ENCODE measurements at places on chromosomes 11 and 22.

DNA sequence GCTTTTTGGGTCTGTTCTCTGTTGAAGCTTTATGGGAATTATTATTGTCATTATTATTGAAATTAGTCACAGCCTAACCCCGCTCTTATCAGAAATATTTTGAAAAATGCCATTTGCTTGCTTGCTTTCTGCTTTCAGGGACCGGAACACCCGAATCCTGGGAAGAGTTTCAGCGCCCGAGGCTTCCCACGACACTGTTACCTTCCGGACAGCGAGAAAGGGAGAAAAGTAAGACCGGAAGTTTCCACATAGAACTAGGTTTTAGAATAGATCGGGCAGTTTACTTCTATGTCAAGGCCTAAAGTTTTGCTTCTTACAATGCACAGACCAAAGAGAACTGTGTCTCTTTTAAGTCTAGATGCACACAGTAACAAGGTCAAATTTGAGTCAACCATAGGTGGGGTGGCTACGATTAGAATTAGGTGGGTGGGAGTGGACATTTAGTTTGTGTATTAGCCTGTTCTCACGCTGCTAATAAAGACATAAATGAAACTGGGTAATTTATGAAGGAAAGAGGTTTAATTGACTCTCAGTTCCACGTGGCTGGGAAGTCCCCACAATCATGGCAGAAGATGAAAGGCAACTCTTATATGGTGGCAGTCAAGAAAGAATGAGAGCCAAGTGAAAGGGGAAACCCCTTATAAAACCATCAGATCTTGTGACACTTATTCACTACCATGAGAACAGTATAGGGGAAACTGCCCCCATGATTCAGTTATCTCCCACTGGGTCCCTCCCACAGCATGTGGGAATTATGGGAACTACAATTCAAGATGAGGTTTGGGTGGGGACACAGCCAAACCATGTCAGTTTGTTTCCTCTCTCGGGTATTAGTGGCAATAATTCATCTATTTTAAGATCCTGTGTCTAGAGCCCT is 12.9 kb downstream of the MPEG1 start:
- DNase-seq, result no peak

- no peak for DNase-seq
Observed at GRCh38 chr11:86804951-86805350, 4.6 kb downstream of the PRSS23 start.

DNA sequence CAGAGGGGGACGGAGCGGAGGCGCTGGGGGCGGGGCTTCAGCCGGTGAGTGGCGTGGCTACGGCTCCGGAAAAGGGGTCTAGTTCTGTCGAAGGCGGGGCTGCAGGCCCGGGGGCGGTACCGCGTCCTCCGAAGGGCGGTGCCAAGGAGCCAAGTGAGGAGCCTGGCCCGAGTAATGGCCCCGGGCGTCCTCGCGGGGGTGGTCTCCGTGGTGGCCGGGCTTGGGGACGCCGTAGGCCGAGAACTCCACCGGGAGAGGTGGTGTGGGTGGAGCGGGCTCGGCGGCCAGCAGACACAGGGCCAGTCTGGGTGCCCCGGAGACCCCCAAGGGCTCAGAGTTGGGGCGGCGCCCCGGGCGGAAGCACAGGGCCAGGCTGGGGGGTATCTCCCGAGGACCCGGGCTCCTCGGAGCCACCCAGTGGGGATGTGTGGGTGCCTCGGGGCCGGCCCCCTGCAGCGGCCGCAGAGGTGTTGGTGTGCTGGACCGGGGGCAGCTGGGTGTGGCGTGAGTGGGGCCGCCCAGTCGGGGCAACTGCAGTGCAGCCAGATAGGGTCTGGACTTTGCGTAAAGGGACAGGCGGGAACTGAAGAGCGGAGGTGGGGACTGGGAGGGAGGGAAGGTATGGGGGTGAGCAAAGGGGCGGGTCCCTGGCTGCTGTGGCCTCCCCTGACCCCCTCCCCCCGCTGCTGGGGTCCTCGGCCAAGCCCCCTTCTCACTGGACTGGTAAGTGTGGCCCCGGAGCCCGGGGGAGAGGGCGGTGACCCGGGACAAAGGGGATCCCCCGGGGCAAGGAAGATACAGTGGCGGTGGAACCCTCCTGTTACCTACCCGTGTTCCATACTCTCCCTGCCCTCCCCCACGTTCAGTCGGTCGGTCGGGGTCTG is 838 bp downstream of the FKBP2 start:
- no peak for DNase-seq

DNA sequence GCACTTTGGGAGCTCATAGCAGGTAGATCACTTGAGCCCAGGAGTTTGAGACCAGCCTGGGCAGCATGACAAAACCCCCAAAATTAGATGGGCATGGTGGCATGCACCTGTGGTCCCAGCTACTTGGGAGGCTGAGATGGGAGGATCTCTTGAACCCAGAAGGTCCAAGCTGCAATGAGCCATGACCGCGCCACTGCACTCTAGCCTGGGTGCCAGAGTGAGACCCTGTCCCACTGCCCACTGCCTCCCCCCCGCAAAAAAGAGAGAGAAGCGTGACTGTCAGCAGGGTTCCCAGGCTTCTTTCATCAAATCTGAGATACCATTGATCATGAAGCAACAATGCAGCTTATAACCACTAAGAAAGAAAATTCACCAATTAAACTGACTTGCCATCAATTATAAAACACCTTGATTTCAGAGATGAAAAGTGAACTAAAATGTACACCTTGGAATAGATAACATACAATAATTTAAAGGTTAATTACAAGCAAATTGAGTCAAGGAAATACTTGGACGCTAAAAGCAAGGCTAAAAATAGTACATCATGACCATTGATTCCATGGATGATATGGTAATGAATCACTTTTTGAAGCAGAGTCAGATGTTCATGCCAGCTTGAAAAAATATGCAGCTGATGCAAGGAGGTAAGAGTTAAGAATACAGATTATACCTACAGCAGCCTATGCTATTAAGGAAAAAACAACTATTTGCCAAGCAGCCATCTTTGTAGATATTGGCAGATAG is 90.8 kb upstream of the ALKBH3 start:
- DNase-seq, result peak; percentile 42

DNA sequence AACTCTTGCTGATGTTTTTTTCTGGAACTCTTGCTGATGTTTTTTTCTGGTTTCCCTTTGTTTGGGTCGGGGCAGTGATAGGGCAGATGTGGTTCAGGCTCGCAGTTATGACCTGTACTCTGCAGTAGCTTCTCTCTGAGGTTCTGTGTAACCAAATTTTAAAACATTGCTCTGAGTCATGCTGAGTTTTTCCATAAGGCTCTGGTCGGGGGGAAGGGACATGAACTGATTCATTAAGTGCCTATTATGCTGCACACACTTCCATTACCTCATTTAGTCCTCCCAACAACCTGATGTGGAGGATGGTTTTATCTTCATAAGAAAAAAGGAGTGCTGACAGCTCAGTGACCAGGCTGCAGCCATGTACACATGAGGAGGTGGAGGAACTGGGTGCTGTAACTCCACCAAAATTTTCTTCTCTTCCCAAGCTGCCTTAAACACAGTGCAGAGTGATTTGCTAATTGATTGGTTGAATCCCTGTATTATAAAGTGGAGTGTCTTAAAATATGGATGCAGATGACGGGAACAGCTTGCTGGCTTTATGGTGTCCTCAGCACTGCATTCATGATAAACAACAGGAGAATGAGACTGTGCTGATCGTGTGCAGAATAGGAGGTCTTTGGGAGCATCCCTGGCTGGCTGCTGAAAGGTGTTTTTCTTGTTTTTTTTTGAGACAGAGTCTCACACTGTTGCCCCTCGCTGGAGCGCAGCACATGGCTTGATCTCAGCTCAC is 19.1 kb downstream of the TNRC6B start:
- DNase-seq, result no peak

DNA sequence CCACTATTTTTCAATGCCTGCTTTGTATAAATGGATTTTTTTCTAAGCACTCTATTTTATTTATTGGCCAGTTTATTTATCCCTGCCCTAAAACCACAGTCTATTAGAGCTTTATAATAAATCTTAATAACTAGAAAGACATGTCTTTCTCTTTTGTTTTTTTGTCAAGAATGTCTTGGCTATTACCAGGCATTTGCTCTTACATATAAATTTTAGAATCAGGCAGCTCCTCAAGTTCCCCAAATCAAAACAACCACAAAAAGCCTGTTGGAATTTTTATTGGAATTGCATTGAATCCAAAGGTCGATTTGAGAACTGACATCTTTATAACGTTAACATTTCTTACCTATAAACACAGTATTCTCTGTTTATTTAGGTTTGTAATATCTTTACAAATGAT is 85.8 kb upstream of the SC5D start:
- DNase-seq, result no peak

DNA sequence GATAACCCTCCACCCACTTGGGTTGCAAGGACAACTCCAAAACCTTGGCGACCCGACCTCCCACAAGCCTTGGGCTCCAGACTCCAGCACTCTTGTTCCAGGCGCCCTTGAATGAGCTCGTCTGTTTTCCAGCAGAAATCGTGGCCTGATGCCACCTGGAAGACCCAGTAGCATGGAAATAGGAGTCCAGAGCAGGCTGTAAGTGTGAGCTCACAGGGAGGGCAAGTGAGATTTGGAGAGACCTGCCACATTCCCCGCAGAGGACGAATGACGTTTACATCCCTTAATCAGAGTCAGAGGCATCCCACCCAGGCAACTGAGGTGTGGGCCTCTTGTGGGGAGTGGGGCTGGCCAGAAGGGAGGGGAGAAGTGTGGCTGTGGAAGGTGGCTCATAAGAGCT is 71.9 kb downstream of the LDLRAD3 start:
- DNase-seq, result no peak

DNA sequence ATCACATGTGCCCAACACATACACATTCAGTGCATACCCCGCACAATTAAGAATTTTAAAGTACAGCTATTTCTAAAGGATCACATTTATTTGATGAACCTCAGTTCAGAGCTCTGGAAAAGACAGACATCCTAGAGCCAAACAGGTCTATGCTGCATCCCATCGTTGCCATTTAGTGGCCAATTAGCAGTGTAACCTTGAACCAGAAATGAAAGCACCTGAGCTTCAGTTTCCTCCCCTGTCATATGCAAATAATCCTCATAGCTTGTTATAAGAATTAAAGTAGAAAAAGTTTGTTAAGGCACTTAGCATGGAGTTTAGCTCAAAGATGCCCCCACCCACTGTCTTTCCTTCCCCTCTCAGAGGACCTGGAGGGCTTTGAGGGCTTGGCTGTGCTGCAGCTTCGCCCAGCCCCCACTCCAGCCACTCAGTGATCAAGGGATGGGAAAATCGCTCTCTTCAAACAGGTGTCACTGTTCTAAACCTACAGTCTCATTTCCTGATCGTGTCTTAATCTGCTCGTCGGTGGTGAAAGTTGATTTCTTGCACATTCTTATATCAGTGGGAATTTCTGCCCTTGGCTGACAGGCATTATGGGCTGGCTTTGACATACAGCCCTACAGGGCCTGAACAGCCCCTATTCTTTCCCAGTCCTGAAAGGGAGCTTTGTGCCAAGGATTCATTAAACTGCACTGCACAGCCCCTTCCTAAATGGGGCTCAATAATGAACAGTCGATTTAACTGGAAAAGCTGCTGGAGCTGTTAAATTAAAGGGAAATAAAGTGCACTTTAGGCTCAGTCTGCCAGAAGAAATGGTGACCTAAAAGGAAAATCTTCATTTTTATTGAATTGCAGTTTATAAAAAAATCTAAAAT is 23.3 kb upstream of the FAM181B start:
- DNase-seq, result no peak

DNA sequence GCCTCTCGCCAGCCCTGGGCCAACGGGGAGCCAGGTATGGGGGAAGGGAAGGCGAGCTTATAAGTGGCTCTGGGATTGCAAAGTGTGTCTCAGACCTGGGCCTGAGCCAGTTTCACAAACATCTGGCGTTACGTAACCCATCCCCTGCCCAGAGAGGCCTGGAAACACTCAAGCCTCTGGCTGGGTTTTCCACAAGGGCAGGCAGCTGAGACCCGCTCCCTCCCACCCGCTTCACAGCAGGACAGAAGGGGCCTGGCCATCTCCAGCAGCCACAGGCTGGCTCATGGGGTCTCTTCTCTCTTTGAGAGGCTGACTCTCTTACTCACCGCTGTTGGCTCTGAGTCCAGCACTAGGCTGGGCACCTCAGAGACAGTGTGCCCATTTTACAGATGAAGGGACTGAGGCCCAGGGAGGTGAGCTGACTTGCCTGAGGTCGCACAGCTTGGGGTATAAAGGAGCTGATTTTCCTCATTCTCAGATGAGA is 44.5 kb downstream of the TRIOBP start:
- peak; percentile 94 for DNase-seq

- no peak for DNase-seq
Observed at GRCh38 chr11:9498457-9499078, 37.8 kb downstream of the ZNF143 start.

DNA sequence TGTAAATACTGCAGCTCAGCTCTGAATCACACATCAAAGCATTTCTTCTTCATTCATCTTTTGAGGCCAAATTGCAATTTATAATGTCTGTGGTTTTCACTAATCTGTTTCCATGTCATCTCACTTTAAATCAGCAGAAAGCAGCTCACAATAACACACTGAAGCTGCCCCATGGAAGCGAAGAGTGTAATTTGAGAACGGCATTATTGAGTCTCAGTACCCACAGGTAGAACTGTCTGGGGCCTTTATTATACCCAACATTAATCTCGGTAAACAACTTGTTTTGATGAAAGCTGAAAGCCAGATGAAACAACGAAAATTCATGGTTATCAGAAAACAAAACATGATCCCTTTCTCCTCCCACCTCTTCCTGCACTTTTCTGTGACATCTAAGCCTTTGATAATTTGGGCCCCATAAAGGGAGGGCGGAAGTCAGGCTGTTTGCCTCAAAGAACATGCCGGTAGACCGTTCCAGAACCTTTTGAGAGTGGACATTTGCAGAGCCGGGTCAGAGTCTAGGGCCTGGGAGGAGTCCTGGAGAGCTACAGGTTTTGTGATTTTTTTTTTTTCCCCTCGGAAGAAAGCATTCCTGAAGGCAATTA is 68.2 kb upstream of the SESN3 start:
- DNase-seq, result no peak

DNA sequence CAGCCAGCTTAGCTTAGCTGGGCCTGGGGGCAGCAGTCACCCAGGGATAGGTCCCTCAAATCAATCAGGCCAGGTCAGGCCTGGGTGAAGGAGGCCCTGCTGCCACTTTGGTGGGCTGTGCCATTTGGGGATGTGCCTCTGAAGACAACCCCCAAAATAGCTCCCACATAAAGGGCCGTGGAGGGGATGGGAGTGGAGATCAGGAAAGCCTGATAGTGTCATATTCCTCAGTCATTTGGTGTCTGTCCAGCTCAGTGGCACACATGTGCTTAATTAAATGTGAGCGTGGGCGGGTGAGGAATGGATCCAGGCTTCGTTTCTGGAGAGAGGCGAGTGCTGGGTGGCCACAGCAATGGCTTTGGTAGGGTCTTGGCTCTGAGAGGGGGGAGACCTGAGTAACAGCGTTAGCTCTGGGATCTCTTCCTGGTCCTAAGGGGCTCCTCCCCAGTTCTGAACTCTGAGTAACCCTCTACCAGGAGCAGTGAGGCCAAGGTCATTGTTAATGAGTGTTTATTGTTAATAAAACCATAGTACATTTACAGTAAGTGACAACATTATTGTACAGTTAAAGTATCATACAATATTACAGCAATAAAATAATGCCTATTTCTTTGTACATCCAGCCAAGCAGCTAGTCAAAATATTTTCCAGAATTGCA is 45.2 kb downstream of the NAT10 start:
- no peak for DNase-seq

Measured in AG09309 (cell line).